ENCODE measurements at places on chromosomes 12 and 14.

- peak; percentile 60 for DNase-seq
Measured at GRCh38 chr14:38056270-38056669, 151.4 kb upstream of the SSTR1 start.

DNA sequence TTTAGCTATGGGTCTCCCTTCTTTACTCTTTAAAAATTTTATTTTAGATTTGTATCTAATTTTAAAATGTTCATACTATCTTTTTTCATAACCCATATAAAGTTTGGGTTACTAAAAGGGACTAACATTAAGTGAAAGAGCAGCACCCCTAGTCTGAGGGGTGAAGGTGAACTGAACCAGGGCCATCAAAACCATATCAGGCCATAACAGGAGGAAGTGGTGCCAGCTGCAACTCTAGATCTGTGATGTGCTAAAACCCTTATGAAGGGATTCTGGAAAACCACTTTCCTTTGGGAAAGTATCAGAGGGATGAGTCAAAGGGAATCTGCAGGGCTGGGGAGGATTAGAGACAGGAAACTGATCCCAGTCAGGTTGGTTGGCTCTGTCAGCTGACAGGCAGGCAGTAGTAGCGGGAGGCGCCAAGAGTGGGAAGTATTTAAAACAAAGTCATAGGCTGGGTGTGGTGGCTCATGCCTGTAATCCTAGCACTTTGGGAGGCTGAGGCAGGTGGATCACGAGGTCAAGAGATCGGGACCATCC is 162.5 kb downstream of the PPM1H start:
- DNase-seq, result peak; percentile 28

GRCh38 chr14:73785336-73785833 is 66.2 kb upstream of the PTGR2 start:
- DNase-seq, result peak; percentile 44

GRCh38 chr14:68576496-68577244 is 216.2 kb downstream of the ZFP36L1 start:
- DNase-seq, result no peak

DNA sequence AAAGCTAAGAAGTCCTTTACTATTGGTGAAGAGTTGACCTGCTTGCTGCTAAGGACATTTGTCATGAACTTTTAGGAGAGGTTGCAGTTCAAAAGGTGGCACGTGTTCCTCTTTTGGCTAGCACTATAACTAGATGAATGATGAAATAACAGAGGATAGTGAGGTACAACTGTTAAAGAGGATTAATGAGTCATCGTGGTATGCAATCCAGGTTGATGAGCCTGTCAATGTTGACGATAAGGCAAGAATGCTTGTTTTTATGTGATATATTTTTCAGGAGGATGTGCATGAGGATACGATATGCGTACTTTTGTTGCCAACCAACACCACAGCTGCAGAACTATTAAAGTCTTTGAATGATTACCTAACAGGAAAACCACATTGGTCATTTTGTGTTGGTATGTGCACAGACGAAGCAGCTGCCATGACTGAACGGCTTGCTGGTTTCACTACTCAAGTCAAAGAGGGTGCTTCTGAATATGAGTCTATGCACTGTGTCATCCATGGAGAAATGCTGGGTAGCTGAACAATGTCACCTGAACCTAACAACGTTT is 10.6 kb downstream of the CEP128 start:
- peak; percentile 85 for DNase-seq

DNA sequence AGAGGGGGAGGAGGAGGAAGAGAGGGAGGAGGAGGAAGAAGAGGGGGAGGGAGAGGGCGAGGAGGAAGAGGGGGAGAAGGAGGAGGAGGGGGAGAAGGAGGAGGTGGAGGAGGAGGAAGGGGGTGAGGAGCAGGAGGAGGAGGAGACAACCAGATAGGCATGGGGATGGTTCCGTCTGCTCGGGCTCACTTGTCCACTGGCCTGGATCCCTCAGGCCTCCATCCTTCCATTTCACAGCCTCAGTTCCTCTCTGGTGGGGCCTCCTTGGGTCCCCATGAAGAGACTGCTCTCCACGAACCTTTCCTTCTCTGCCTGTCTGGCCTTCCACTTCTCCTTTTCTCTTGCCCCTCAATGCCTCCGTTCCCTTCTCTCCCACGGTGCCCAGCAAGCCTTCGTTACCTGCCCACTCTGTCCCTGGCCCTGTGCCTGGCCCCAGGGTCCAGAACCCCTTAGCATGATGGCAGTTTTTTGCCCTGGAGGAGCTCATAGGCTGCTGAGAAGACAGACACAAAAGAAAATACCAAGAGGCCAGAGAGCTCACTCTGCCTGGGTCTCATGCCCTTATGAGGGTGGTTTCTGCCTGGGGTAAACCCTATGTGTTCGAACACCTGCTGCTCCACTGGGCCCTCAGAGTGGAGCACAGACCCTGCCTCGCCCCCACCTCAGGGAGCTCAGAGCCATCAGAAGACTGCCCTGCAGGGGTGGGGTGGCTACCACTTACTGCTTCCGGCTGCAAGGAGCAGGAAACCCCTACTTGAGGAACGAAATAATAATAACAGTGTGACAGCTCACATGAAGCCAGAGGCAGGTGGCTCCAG is 11.7 kb upstream of the CACNA2D4 start:
- no peak for DNase-seq

DNA sequence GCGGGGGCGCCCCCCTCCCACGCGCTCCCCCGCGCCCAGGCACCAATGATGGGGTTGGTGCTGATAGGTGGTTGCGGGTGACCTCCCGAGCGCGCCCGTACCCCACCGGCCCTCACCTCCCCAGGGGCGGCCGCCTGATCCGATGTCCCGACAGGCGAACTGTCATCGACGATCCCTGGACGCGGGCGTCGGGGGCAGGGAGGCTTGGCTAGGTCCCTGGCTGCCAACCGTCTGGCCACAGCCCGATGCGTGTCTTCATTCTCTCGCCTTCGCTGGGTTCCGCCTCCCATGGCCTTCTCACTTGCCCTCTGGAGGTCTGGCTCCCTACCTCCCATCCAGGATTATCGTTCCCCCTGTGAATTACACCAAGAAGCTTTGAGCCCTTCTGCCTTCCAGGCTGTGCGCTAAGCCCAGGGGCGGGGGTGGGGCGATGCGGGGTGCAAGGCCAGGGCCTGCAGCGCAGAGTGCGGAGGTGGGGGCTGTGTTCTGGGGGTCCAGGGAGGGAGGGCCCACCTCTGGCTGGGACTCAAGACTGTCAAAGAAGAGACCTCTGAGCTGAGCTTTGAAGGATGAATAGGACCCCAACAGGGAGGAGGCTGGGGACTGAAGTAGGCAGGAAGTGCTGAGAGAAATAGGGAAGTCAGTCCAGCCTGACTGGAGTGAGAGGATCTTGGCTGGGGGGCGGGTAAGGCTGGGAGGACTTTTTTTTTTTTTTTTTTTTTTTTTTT is 7.7 kb upstream of the RACGAP1 start:
- peak; percentile 68 for DNase-seq

DNA sequence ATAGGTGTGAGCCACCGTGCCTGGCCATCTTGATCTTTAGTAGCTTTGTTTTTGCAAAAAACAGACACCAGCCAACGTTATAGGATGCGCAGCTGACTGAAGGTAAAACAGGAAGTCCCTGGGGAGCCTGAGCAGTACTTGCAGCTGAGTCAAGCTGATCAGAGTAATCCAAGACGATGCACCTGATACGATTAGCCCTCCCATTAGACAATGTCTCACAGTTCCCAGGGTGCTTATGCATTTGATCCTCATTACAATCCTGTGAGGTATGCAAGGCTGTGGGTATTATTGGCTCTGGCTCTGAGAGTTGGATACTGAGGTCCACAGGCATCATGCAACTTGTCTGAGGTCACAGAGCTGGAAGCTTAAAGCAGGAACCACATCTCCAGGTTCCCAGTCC is 8.1 kb downstream of the KRT18 start:
- DNase-seq, result no peak

All from hematopoietic multipotent progenitor cell treated with erythropoietin and hydrocortisone succinate and interleukin-3 and kit ligand, for 6 days (in vitro differentiated cells).